Right lobe of liver (tissue), 6 donors: ENCODE measurements at places on chromosomes 4 and X. TPM values are rescaled to one million over a fixed set of nuclear protein-coding genes. Genes with fewer than 3 reads are reported as not detected.

Gene PAPSS1
- 6.6 TPM for total RNA-seq

DNA sequence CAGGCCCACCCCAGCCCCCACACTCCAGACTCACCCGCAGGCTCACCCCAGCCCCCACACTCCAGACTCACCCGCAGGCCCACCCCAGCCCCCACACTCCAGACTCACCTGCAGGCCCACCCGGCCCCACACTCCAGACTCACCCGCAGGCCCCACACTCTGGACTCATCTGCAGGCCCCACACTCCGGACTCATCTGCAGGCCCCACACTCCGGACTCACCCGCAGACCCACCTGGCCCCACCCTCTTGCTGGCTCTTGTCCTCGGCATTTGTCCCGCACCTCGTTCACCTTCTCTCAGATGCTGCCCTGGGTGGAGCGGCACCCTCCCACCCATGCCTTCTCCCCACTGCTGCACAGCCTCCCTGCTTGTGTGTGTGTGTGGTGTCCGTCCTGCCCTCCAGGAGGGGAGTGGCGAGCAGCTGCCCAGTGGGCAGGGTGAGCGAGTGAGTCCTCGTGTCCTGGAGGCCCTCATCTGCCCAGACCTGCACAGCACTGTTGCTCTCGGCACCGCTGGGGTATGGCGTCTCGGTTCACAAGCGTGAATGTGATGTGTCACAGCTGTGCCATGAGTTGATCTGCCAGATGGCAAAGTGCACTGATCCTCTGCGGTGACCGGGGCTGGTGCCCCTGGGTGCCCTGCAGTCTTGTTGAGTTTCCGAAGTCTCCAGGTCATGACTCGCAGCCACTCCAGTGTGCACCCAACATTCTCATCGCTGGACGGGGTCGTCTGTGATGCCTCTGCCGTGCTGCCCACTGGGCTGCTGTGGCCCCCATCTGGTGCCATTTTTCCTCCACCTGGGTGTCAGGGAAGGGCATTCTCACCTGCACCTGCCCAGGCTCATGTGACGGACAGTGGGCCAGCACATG, 27.7 kb downstream of the MAEA start:
- no peaks in the 10 kb centered on the region for H3K27me3 ChIP-seq
- H3K27ac ChIP-seq: no peak overlapping the region
- no peak for DNase-seq
- no peaks in the 10 kb centered on the region for H3K36me3 ChIP-seq

GRCh38 chr4:107210450-107211239, 174.5 kb upstream of the DKK2 start:
- no peaks in the 10 kb centered on the region for H3K4me1 ChIP-seq
- DNase-seq: no peak
- H3K27me3 ChIP-seq: no peaks in the 10 kb centered on the region
- H3K36me3 ChIP-seq: no peaks in the 10 kb centered on the region

- H3K4me3 ChIP-seq: no peak overlapping the region
- no peaks in the 10 kb centered on the region for H3K27me3 ChIP-seq
- DNase-seq: no peak
- H3K27ac ChIP-seq: no peak overlapping the region
- no peaks in the 10 kb centered on the region for H3K4me1 ChIP-seq
Measured at GRCh38 chr4:147570616-147571015, 46.6 kb upstream of the TMEM184C start.

Gene ZFP42
- total RNA-seq: not detected

Gene TMEM31
- not detected for total RNA-seq

Gene MMRN1
- 7.0 TPM for total RNA-seq
